ENCODE measurements at places on chromosomes 6 and 20.

- no peak for DNase-seq
Measured at GRCh38 chr20:58420798-58421496, 31.9 kb downstream of the VAPB start.

DNA sequence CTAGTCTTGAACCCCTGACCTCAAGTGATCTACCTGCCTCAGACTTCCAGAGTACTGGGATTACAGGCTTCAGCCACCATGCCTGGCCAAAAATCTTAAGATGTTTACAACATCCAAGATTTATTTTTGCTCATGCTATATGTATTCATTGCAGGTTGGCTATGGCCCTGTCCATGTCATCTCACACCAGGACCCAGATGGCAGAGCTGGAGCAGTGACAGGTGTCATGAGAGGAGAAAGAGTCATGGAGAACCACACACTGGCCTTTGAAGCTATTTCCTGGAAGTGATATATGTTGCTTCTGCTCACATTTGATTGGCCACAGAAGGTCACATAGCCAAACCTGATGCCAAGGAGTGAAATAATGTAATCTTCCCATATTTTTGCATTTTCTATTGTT is 13.8 kb upstream of the DDR1 start:
- no peak for DNase-seq

- DNase-seq = no peak
Measured at GRCh38 chr20:1674361-1674760, 16.8 kb upstream of the SIRPG start.

- no peak for DNase-seq
Measured at GRCh38 chr20:48599106-48599747, 228.6 kb downstream of the PREX1 start.

DNA sequence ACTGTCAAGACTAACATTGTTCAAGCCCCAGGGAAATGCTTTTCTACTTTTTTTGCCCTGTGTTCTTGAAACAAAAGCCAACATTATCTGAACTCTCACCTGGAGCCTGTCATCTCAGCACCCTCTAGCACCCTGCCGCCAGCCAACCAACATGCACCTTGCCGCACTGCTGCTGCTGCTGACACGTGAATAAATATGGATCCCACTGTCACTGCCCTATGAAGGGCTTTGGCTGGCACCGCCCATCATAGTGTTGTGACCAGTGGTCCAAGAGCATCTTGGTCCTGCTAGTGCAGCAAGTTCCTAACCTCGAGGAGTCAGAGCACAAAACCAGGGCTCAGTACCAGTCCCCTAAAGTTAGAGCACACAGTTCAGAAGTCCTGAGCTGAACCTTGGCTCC is 41.6 kb downstream of the CENPW start:
- DNase-seq = no peak

- DNase-seq = no peak
Measured at GRCh38 chr6:143064951-143065683, 4.4 kb downstream of the AIG1 start.

DNA sequence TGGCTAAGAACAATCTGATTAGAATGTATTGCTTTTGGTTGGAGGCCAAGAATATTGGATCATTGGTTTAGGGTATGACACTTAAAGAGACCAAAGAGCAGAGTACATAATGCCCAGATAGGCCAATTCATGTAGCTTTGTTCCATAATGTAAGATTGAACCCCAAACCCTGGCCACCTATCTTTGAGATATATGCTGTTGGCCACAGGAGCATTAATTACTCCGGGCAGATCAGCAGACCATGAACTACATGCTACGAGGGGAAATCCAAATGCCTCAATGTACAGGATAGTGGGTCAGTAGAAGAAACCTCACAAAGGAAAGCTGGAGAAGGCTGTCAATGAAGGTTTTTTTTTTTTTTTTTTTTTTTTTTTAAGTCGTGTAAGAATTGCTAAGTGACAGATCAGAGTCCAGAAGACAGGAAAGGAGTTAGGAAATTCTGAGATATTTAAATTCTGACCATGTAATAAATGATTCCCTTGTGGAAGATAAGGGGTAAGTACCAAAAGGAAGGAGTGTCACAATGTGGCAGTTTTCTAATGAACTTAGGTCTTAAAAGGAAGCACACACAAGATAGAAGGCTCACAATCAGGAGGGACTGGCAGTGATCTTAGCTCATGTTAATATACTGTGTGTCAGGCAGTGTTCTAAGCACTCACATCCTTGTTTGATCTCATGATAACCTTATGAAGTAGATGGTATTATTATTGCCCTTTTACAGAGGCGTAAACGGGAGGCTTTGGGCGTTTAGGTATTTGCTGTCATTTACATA is 61.4 kb downstream of the CARMIL1 start:
- DNase-seq = no peak

DNA sequence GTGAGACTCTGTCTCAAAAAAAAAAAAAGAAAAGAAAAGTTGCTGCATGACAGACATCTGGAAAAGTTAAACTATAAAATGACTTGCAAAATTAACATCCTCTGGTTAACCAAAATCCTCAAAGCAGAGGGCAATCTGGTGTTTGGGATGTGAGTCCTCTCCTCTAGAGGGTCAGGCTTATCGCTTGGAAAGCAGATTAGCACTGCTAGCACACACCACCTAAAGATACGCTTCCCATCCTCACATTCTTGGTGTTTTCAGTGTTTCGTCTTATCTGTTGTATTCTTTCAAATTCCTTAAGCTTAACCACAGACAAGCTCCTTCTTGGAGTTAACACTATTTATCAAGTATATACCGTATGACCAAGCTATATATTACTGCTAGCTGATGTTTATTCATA is 198.0 kb downstream of the SOX4 start:
- no peak for DNase-seq

DNA sequence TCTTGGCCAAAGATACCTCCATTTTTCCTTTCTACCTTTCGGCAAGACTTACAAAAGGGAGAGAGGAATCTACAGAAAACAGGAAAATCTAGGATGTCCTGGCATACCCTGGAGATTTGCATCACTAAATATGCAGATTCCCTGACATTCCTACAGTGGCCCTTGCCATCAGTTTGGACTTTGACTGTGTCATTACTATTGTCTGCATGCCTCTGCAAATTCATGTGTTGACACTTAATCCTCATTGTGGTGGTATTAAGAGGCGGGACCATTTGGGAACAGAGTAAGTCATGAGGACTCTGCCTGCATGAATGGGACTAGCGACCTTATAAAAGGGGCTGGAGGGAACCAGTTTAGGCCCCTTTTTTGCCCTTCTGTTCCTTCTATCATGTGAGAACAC is 50.5 kb upstream of the DTNBP1 start:
- DNase-seq = no peak

DNA sequence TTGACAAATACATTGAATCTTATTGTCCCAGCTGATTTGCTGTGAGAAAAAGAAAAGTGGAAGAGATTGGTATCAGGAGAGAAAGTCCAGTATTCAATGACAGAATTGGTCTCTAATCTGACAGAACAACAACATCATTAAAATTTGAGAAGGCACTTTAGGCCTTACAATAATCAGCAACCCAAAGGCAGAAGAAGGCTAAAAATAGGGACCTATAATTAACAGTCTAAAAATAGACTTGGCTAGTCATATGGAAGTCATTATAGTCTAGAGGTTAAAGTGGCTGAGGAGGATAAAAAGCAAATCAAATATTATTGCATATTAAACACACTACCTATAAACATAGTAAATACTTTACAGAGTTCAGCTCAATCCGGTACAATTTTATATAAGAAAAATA is 393.6 kb upstream of the JAG1 start:
- no peak for DNase-seq

DNA sequence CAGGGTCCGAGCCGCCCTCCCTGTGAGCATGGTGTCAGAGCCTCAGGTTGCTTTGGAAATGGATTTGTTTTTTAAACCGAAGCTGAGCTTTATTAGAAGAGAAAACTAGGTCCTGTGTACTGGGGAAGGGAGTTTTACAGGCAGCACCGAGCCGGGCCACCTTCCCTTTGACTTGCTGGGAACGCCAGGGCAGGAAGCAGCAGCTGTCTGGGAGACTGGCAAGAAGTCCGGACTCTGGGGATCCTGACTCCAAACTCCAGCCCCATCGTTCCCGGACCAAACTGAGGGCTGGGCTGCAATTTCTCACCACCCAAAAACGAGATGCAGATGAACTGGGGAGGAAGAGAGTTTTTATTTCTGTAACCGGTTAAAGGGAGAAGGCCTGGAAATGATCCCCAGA is 214.9 kb upstream of the KCNG1 start:
- no peak for DNase-seq

DNA sequence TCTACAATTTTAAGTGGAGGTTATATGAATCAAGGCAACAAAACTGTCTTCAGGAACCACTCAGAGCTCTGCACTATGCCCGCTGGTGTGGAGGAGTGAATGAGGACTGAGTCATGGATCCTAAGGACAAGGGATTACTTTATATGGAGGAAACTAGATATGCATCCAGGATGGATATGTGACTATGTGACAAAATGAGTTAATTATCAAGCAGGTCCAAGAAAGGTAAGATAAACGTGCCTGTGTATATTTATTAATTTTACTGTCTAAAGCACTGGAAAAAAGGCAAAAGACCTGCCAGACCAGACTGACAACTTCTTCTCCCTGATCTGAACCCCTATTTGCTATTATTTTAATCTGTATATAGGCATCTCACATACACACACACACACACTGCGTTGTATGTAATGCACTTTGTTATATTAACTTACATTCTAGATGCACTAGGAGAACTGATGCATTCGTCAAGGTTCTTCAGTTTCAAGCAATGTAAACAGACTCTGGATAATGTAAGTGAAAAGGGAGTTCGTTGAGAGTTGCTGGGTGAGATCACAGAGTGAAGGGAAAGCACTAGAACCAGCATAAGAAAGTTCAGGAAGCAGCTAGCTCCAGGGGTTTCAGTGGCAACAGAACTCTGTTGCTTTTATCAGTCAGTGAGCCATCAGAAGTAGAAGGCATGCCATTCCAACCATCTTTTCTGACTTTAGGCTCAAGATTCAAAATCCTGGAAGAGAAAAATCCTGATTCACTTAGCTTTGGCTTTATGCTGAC is 26.4 kb upstream of the ADGRG6 start:
- DNase-seq = no peak

DNA sequence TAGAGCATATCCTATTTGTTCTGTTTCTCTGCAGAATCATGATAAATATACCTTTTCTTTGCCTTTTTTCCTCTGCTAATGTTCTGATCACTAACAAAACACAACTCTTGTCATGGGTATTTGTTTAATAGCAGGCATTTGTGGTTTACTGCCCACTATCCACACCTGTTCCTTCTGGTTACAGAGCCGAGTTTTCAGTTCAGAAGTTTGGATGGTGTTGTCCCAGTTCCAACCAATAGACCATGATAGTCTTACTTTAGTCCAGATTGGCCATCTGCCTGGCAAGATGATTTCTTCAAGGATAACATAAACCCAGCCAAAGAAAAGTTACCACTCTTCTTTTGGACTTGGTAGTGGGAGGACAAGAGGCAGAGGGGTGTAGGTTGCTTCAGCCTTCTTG is 211.2 kb downstream of the TFAP2A start:
- DNase-seq = no peak

GRCh38 chr6:127460465-127460864 is 1.3 kb upstream of the KIAA0408 start:
- no peak for DNase-seq

GRCh38 chr6:129029778-129030177 is 146.8 kb downstream of the LAMA2 start:
- DNase-seq = no peak

DNA sequence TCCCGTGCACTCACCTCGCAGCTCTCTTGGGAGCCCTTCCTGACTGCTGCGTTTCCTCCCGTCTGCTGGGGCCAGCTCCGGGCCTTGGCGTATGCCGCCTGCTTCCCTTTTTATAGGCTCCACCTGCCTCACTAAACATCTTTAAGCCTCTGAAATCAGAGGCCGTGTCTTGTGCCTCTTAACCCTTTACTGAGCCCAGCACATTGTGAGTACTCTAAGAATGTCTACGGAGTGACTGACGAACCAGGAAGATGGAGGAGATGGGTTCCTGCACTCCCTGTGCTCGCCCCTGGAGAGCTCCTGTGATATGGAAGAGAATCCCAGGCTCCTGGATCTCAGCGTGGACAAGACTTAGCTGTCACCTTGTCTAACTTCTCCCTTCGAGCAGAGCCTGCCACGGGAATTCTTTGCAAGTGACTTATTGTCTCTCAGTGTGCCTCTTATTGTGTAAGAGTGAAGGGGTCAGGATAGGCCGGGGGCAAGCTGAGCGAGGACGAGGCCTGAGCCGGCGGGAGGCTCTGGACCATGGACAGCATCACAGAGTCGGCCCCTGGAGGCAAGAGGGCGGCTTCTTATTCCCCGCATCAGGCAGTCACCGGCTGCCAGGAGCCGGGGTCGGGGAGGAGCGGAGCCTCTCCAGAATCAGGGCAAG is 70.9 kb upstream of the CCDC167 start:
- no peak for DNase-seq

DNA sequence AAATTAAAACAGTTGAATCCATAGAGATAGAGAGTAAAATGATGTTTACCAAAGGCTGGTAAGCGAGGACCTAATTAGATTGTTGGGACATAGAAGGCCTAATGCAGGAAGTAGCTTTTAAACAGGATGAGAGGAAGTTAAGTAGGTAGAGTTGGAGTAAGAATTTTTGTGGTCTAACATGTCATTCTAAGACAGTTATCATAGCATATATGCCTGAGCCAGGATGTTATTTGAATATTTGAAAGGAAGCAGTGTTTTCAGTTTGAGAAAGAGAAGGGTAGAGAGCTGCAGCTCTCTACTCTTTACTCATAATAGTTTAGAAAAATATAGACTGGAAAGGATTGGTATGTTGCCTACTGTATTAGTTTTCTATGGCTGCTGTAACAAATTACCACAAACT is 121.6 kb downstream of the MEI4 start:
- no peak for DNase-seq

DNA sequence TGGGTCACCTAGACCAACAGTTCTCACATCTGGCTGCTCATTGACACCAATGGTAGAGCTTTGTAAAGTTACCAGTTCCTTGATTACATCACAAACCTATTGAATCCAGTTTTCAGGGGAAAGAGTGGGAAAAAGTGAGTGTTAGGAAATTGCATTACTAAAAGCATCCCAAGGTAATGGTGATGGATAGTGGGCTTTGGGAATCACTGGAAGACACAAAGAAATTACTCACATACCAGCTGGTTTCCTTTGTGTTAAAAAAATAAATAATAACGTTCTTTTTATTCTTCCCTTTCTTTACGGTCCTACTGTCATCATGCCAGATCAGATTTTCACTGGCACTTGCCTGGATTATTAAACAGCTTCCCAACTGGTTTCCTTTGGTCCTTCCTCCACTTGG is 370.7 kb downstream of the RFPL4B start:
- no peak for DNase-seq

DNA sequence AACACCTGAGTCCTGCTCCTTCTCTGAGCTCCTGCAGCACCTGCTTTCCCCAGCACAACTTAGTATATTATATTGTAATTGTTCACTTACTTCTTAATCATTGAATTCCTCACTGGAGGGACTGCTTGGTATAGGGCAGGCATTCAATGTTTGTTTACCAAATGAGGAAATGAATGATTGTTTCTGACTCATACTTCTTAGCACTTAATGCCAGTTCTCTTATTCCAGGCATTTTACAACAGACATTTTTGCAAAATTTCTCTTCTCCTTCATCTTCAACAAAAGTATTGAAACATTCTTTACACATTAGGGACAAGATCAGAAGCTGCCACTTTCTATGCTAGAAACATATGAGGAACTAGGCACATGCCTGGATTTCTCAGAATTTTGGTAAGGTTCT is 119.4 kb downstream of the TBX18 start:
- DNase-seq = no peak
